ENCODE measurements at places on chromosomes 11 and 22. TPM values are rescaled to one million over a fixed set of nuclear protein-coding genes. Genes with fewer than 3 reads are reported as not detected.
A peak's percentile ranks its signal among the peaks of the same experiment; 100 is the strongest.

GRCh38 chr11:47593934-47594855 lies at the start of gene C1QTNF4:
TSS of gene C1QTNF4 (minus strand) at chr11:47594411. CDS start at chr11:47590810, 3,601 bp downstream.
- DNase-seq: no peak

DNA sequence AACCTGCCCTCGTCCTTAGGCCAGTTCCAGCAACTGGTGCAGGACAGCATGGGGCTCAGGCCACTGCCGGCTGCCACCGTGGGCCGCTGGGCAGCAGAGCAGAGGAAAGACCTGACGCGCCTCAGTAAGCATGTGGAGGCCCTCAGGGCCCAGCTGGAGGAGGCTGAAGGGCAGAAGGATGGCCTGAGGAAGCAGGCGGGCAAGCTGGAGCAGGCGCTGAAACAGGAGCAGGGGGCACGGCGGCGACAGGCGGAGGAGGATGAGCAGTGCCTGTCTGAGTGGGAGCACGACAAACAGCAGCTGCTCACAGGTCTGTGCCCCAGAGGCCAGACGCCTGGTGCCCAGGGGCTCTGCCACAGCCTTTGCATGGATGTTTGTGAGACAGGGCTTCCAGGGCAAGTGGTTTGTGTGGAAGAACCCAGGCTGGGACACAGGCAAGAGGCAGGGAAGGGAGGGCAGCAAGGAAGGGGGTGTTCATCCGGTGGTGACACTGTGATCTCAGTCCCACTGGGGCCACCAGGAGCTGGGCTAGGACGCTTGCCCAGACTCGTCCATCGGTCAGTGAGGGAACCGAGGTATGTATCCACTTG lies 13.9 kb downstream of the CCDC157 start:
- no peak for DNase-seq

- peak; percentile 47 for DNase-seq
These were observed 4.6 kb upstream of the GALR3 start for GRCh38 chr22:37818409-37819104.

DNA sequence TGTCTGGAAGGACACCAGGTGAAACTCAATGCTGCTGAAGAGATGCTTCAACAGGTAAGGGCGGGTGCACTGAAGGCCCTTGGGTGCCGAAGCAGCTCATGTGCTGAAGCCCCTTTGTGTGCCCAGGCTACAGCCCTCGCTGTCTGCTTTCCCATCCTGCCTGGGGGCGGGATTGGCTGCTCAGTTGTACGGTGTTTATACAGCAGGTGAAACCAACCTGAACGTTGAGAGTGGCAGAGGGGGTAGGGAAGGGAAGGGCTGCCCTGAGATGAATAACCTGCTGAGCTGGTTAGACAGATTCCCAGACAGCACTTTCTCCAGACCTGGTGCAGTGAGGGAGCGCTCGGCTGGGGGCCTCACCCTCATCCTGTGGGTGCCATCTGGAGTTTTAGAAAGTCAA lies 75.7 kb downstream of the CYB5R2 start:
- DNase-seq: peak; percentile 77

Gene DERL3
- polyA plus RNA-seq: 4.7 TPM

DNA sequence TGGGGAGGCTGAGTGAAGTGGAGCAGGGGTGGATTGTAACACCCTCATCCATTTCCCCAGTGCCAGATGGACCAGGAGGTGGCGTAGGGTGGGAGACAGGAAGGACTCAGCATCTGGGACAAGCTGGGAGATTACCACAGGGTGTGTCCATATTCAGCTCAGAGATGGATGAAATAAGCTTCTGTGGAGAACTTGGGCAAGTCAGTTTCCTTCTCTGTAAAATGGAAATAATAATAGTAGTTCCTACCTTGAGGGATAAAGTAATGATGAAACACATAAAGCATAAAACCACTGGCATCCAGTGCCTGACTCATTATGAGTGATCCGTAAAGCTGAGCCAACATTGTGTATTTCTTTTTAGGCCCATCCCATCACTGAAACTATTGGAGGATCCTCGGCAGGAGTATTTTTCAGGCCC lies 607 bp upstream of the ROBO4 start:
- DNase-seq: no peak

- no peak for DNase-seq
These were observed 7.9 kb downstream of the SFI1 start for GRCh38 chr22:31504282-31504681.

DNA sequence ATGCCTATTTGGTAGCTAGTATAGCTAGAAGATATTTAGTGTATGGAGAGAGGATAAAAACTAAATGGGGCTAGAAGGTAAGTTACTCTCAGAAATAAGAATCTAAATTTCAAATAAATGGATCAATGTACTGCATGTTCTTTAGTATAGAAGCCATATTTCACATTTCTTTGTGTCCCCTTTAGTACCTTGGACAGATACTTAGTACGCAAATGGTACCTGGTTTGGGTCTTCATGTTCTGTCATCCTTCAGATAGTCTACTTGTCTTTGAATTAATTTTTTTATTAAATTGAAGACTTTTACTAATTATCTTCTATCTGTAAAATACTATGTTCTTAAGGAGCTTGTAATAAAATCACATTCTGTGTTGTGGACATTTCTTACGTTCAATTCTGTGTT lies 26.3 kb upstream of the RBMXL2 start:
- no peak for DNase-seq

DNA sequence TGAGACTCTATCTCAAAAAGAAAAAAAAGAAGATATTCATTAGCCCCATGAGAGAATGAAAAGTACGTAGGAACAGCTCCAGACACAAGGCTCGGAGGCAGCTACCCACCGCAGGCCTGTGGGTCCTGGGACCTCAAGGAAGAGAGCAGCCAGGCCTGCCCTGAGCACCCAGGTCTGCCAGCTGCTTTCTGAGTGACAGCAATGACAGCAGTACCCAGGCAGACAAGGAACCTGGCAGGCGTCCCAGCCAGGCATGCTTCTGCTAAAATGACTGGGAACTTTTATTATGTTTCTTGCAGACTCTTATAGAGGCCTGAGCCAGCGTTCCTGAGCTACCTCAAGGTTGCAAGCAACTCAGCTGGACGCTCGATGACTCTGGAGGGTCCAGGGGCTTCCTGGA lies 31.6 kb downstream of the CPT1A start:
- no peak for DNase-seq

DNA sequence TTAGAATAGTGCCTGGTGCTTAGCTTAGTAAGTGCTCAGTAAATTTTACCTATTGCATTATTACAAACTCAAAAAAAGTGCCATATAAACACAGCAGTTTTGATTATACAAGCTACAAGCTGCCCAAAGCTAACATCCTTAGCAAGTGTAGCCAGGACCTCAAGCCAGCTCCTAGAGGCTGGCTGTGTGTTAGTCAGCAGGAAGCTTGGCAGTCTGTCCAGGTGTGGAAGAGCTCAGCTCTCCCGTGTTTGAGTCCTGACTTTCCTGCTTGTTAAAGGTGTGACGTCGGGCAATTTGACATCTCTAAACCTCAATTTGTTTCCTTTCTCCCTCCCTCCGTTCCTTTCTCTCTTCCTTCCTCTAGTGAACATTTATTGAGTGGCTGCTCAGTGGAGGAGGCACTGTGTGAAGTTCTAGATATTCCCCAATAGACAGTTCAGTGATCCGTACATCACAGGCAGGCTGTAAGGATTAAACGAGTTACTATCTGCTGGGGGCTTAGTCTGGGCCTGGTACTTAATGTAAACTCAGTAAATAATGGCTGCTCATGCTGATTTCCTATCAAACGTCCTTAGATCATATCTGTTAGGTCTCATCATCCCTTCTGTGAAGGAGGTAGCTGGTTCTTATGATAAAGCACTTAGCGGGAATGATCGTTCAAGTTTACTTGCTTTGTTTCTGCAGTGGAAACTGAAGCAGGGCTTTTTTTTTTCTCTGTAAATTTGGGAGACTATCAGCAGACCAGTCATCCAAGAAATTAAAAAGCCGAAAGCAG lies 68.7 kb downstream of the PRR5L start:
- DNase-seq: no peak

DNA sequence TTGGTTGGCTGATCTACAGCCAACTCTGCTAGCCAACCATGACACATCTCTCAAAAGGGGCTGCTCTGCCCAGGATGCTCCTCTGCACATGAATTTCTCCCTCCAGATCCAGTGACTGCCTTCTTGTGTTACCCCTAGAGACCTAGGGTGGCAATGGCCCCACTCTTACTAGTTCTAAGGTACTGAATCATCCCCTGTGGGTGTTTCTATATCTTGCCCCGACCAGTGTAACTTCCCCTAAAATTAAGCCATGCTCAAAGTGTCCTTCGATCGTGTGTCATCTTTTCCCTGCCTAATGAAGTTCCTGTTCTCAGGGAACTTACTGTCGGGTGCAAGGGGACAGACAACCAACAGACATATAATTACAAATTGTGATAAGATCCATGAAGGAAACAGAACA lies 113.3 kb downstream of the FAM76B start:
- no peak for DNase-seq

DNA sequence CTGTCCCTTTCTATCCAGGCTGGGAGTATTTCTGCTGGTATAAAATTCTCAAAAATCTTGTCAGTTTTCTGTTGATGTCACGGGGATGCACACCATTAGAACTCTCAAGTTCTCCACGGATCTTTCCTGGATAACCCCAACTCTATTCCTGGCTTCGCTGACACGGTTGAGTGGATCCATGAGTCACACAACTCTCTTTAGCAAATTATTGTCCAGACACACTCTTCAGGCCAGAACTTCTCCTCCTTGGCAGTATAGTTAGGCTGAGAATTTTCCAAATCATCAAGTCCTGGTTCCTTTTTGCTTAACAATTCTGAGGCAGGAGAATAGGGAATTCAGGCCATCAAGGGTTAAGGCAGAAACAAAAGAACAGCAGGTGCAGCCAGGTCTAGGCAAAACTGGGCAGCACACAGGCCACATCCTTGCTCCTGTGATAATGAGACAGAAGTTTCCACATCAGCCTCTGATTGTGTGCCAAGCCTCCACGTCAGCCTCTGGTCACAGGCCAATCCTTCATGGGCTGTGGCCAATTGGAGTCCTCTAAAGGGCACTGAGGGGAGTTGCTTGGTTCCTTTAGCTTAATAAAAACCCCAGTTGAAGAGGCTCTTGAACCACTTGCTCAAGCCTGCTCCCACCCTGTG lies 5.7 kb upstream of the ACAT1 start:
- DNase-seq: peak; percentile 77

DNA sequence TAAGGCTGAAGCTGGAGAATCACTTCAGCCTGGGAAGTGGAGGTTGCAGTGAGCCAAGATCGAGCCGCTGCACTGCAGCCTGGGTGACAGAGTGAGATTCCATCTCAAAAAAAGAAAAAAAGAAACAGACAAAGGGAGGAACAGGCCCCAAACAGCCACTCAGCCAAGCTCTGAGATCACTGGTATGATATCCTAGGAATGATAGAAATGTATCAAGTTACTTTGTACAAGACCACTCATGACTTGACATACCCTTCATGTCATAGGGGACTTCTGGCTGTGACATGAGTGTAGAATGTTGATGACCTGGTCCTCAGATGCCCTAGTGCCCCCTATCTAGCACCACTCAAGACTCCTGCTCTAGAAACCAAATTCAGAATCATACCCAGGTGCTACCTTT lies 216.5 kb downstream of the NAV2 start:
- no peak for DNase-seq

GRCh38 chr11:115905341-115906000 lies 401.3 kb upstream of the CADM1 start:
- no peak for DNase-seq

GRCh38 chr11:128399251-128400121 lies 187.9 kb downstream of the ETS1 start:
- no peak for DNase-seq
